Activated CD4-positive, alpha-beta memory T cell treated with anti-CD3 and anti-CD28 coated beads, Interleukin-2, amount 10 ng/mL, durations not matched to agents 7 days and 5 days (primary cell): ENCODE measurements at places on chromosomes 16 and 17. TPM values are rescaled to one million over a fixed set of nuclear protein-coding genes. Genes with fewer than 3 reads are reported as not detected.

KRTAP17-1 gene
- total RNA-seq = not detected

CMTM4 gene
- total RNA-seq = 0.53 TPM

LITAF gene
- 157 TPM for total RNA-seq

KRT25 gene
- not detected for total RNA-seq

TMEM114 gene
- total RNA-seq = not detected

SLC12A3 gene
- not detected for total RNA-seq

KCNH6 gene
- not detected for total RNA-seq

LRRC37A2 gene
- 21.2 TPM for total RNA-seq

PMFBP1 gene
- total RNA-seq = 1.8 TPM

BEAN1 gene
- total RNA-seq = not detected
